ENCODE measurements at places on chromosomes 12 and 14. TPM values are rescaled to one million over a fixed set of nuclear protein-coding genes. Genes with fewer than 3 reads are reported as not detected.

The TMEM132D gene
- total RNA-seq = 0.10 TPM

The ITGB7 gene
- 4.2 TPM for total RNA-seq

The GPR84 gene
- not detected for total RNA-seq

The SYNDIG1L gene
- total RNA-seq = not detected

DNA sequence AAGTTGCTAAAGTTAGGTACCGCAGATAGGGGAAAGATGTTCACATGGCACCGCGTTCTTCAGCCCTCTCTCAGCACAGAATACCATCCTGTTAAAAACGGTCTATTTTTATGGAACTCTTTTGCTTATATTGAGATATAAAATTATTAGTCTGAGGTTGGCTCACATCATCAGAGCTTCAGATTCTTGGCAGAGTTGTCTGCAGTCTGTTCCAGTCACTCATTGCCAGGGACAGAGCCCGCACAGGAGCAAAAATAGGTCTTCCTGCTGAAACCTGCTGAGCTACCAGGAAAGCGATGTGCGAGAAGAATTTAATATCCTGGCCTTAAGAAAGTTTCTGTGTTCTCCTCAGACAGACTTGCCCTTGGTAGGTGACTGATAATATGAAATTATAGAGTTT lies 249.8 kb downstream of the VRK1 start:
- no peaks in the 10 kb centered on the region for H3K4me1 ChIP-seq
- no peak for DNase-seq
- H3K36me3 ChIP-seq = no peaks in the 10 kb centered on the region
- H3K27me3 ChIP-seq = no peaks in the 10 kb centered on the region
- no peak overlapping the region for H3K4me3 ChIP-seq

DNA sequence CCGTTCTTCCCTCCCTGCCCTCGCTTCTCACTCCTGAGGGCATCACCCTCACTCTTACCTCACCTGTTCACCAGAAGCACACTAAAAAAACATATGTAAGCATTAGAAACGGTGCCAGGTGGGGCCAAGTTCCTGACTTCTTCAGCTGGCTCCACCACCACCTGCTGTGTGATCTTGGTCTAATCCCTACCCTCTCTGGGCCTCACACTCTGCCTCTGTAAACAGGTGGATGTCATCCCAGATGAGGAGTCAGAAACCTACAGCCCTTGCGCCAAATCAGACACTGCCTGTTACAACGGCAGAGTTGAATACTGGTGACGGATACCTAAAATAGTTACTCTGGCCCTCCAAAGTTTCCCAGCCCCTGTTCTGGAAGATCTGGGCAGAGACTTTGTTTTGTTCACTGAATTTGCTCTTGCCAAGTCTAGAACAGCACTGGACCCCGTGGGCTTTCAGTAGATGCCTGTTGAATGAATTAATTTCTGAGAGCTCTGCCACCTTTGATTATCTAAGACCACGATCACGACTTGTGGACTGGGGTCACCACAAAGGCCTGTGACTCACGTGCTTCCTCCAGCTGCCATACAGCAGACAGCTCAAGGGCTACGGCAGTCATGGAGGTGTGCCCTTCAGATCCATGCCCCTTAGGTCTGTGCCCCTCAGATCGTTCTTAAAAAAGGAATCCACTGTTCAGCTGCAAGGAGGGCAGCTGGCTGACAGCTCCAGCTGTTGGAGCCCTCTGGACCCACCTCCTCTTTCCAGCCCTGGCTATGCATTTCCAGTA lies 71.9 kb downstream of the GSC start:
- no peaks in the 10 kb centered on the region for H3K4me1 ChIP-seq
- no peak overlapping the region for H3K4me3 ChIP-seq
- no peaks in the 10 kb centered on the region for H3K36me3 ChIP-seq
- DNase-seq = no peak

GRCh38 chr12:77999074-77999715 lies 168.5 kb downstream of the NAV3 start:
- no peaks in the 10 kb centered on the region for H3K27me3 ChIP-seq
- no peaks in the 10 kb centered on the region for H3K4me1 ChIP-seq
- H3K4me3 ChIP-seq = no peak overlapping the region
- DNase-seq = no peak

GRCh38 chr14:103514596-103515421 lies 7.8 kb downstream of the CKB start:
- no peaks in the 10 kb centered on the region for H3K36me3 ChIP-seq
- DNase-seq = peak; percentile 42
- H3K4me1 ChIP-seq = no peaks in the 10 kb centered on the region
- no peak overlapping the region for H3K4me3 ChIP-seq
- no peak overlapping the region for H3K27ac ChIP-seq
- H3K27me3 ChIP-seq = no peaks in the 10 kb centered on the region

GRCh38 chr14:61459229-61459628 lies 137.8 kb downstream of the PRKCH start:
- no peak overlapping the region for H3K27ac ChIP-seq
- no peaks in the 10 kb centered on the region for H3K27me3 ChIP-seq
- H3K4me3 ChIP-seq = no peak overlapping the region
- DNase-seq = no peak
- H3K4me1 ChIP-seq = peaks cover 4% of the 10 kb centered on the region
- no peaks in the 10 kb centered on the region for H3K36me3 ChIP-seq

GRCh38 chr12:104673696-104674482 lies 217.1 kb downstream of the CHST11 start:
- H3K4me1 ChIP-seq = peaks cover 18% of the 10 kb centered on the region
- DNase-seq = no peak
- no peaks in the 10 kb centered on the region for H3K36me3 ChIP-seq
- no peaks in the 10 kb centered on the region for H3K27me3 ChIP-seq

DNA sequence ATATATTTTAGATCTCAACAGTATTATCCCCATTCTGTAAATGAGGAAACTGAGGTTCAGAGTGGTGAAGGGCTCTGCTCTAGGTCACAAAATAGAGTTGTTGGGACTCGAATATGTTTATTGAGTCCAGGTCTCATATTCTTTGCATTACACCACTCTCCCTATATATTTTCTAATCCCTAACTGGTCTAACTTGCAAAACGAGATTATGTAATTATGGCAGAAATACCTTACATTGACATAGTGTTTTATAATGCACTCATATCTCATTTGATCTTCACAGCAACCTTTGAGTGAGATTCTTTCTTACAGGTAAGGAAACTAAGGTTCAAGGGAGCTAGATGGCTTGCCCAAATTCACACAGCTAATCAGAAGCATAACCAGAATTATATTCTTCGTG lies 106.9 kb upstream of the LRIG3 start:
- no peak for DNase-seq
- no peaks in the 10 kb centered on the region for H3K27me3 ChIP-seq
- H3K27ac ChIP-seq = no peak overlapping the region

DNA sequence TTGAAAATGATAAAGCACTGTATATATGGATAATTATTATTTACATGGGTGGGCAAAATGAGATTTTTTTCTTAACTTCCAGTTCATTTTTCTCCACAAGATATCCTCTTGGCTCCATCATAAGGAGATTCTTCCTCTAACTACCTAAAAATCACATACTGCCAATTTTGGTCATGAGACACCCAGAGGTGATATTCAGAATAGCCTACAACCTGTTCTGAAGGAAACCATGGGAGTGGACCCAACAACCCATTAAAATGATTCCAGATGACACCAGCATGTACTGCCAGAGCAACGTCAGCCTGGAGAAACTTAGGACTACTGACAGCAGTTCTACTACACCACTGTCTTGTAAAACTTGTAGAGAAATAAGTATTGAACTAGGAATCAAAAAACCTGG lies 136.3 kb upstream of the TMPO start:
- DNase-seq = no peak
- H3K36me3 ChIP-seq = no peaks in the 10 kb centered on the region
- H3K27me3 ChIP-seq = no peaks in the 10 kb centered on the region
- H3K4me3 ChIP-seq = no peak overlapping the region

GRCh38 chr14:76918782-76919394 lies 92.7 kb downstream of the LRRC74A start:
- peak overlapping the region; percentile 72 for H3K27ac ChIP-seq
- H3K4me3 ChIP-seq = no peak overlapping the region
- peak; percentile 95 for DNase-seq
- peaks cover 32% of the 10 kb centered on the region for H3K4me1 ChIP-seq
- no peaks in the 10 kb centered on the region for H3K27me3 ChIP-seq

DNA sequence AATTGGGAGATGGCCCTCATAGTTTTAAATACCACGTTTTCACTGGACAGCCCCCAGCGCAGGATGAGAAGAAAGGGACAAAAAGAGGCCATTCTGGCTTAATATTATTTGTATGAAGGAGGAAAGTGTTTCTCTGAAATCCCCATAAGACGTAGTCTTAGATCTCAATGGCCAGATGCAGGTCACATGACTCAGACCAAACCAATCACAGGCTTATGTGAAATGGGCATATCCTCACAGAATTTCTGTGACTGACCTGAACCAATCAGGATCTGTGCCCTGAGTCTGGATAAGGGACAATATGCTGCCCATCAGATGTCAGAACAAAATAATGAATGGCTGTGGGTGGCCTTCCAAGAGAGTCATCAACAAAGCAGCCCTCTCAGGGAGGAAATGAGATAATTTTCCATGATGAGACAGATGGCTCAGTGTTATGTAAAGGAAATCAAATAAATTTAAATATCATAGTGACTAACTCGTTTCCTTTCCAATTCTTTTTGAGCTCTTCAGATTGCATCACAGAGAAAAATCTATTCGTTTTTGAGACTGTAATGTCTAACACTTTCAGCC lies 1009.5 kb upstream of the TMEM132C start:
- DNase-seq = no peak
- peaks cover 14% of the 10 kb centered on the region for H3K4me1 ChIP-seq
- no peaks in the 10 kb centered on the region for H3K27me3 ChIP-seq
- no peak overlapping the region for H3K27ac ChIP-seq
- H3K36me3 ChIP-seq = no peaks in the 10 kb centered on the region

- no peaks in the 10 kb centered on the region for H3K36me3 ChIP-seq
- H3K27ac ChIP-seq = no peak overlapping the region
- DNase-seq = no peak
- no peaks in the 10 kb centered on the region for H3K27me3 ChIP-seq
- H3K4me3 ChIP-seq = no peak overlapping the region
Measured at GRCh38 chr14:30234966-30235365, 307.3 kb upstream of the PRKD1 start.

- H3K27me3 ChIP-seq = no peaks in the 10 kb centered on the region
- no peaks in the 10 kb centered on the region for H3K4me1 ChIP-seq
- DNase-seq = peak; percentile 50
- H3K4me3 ChIP-seq = no peak overlapping the region
- no peaks in the 10 kb centered on the region for H3K36me3 ChIP-seq
Measured at GRCh38 chr12:1083889-1084262, 92.9 kb downstream of the ERC1 start.

DNA sequence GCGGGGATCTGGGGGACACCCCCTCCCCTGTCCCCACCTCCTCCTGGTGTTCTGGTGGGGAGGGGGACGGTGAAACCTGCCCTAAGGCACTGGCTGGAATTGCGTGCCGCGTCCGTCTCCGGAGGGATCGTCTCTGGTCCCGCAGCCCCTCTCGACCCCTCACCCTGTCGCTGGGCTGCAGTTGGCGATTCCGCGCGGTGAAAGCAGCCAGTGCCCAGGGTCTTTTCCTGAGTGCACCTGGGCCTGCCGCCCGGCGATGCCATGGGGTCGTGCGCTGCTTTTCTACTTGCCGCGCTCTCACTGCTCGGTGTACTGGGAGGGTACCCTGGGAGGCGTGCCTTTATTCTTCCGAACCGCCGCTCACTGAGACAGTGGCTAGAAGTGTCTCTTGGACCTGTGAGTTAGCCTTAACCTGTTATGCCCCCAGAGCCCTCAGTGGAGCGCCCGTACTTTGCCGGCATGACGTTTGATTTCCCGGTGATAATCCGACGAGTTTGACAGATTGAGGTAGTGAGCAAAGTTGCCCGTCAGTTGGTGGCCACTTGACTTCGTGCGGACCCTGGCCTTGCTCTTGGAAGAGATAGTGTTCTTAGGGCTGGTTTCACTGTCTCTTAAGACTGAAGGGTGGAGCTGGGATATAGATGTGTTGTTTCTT lies 788 bp downstream of the SFSWAP start:
- DNase-seq = no peak
- peak overlapping the region; percentile 91 for H3K4me3 ChIP-seq
- no peaks in the 10 kb centered on the region for H3K4me1 ChIP-seq
- H3K27ac ChIP-seq = peak overlapping the region; percentile 97
- H3K36me3 ChIP-seq = peaks cover 25% of the 10 kb centered on the region

DNA sequence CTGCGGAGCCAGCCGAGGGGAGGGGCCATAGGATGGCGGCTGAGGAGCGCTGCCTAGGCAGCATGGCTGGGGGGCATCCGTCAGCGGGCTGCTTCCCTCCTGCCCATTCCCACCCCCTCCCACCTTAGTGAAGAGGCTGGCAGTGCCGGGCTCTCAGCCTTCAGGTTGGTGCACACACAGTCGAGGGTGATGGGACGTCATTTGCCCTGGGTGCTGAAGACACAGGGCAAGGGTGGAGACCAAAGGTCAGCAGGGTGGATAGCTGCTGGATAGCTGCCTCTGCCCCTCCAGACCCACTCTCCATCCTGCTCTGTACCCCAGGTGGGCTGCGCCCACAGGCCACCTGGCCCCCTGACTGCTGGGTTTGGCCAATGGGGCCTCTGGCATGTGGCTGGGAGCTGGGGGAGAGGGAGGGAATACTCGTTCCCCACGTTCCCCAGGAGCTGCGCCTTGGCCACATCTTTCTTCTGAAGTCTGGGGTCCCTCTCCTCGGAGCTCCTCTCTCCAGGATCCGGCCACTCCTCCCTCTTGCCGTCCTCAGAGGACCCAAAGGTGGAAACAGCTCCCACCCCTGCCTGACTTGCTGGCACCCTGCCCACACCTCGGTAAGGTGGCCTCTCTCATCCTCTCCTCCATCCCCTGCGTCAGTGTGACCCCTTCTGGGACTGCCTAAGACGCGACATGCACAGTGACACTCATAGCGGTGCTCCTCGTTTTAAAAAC lies 11.2 kb upstream of the CDC42BPB start:
- H3K27ac ChIP-seq = no peak overlapping the region
- H3K4me3 ChIP-seq = no peak overlapping the region
- no peaks in the 10 kb centered on the region for H3K27me3 ChIP-seq
- H3K36me3 ChIP-seq = no peaks in the 10 kb centered on the region
- no peaks in the 10 kb centered on the region for H3K4me1 ChIP-seq
- DNase-seq = no peak

DNA sequence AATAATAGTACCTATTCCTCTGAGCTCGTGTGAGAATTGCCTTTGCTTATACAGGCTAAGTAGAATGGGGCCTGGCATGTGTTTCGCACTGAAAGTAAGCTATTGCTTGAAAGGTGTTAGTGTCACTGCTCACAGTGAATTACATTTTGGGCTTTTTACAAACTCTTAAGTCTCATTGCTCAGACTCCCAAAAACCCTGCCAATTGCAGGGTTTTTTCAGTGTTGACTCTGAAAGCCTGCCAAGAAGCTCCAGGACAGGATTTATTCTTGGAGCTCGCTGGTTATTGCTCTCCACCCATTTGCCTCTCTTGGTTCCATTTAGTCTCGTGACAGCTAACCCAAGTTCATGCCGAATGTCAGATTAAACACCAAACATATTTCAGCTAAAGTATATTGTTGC lies 39.8 kb downstream of the NOPCHAP1 start:
- peak overlapping the region; percentile 77 for H3K27ac ChIP-seq
- no peaks in the 10 kb centered on the region for H3K36me3 ChIP-seq
- H3K27me3 ChIP-seq = no peaks in the 10 kb centered on the region
- no peak overlapping the region for H3K4me3 ChIP-seq

- no peak overlapping the region for H3K27ac ChIP-seq
- no peak overlapping the region for H3K4me3 ChIP-seq
- no peaks in the 10 kb centered on the region for H3K4me1 ChIP-seq
- no peak for DNase-seq
- H3K27me3 ChIP-seq = no peaks in the 10 kb centered on the region
Measured at GRCh38 chr14:52740751-52741150, 10.8 kb downstream of the STYX start.

- H3K4me3 ChIP-seq = no peak overlapping the region
- no peak for DNase-seq
- no peak overlapping the region for H3K27ac ChIP-seq
- H3K27me3 ChIP-seq = no peaks in the 10 kb centered on the region
- H3K4me1 ChIP-seq = no peaks in the 10 kb centered on the region
Measured at GRCh38 chr12:9940375-9940774, 8.2 kb upstream of the CLEC2A start.
